ENCODE measurements at places on chromosomes 4 and X.
A peak's percentile ranks its signal among the peaks of the same experiment; 100 is the strongest.

- no peak overlapping the region for H3K27ac ChIP-seq
- no peaks in the 10 kb centered on the region for H3K4me1 ChIP-seq
- peaks cover 6% of the 10 kb centered on the region for H3K36me3 ChIP-seq
- DNase-seq: no peak
- H3K4me3 ChIP-seq: no peak overlapping the region
- no peaks in the 10 kb centered on the region for H3K27me3 ChIP-seq
Measured at GRCh38 chrX:48532161-48532560, 7.4 kb upstream of the TBC1D25 start.

GRCh38 chr4:57073559-57073958 lies 36.6 kb downstream of the IGFBP7 start:
- no peaks in the 10 kb centered on the region for H3K27me3 ChIP-seq
- no peak overlapping the region for H3K4me3 ChIP-seq
- peak overlapping the region; percentile 24 for H3K27ac ChIP-seq
- peaks cover 55% of the 10 kb centered on the region for H3K4me1 ChIP-seq
- H3K36me3 ChIP-seq: peaks cover 4% of the 10 kb centered on the region

GRCh38 chrX:40268188-40268520 lies 170.4 kb upstream of the BCOR start:
- H3K4me1 ChIP-seq: no peaks in the 10 kb centered on the region
- DNase-seq: no peak
- H3K4me3 ChIP-seq: no peak overlapping the region
- H3K27ac ChIP-seq: no peak overlapping the region
- H3K36me3 ChIP-seq: no peaks in the 10 kb centered on the region
- peaks cover 4% of the 10 kb centered on the region for H3K27me3 ChIP-seq

GRCh38 chr4:133102043-133102442 lies 47.1 kb upstream of the PCDH10 start:
- no peaks in the 10 kb centered on the region for H3K4me1 ChIP-seq
- H3K27ac ChIP-seq: no peak overlapping the region
- DNase-seq: no peak
- no peaks in the 10 kb centered on the region for H3K36me3 ChIP-seq
- no peak overlapping the region for H3K4me3 ChIP-seq

- H3K4me1 ChIP-seq: no peaks in the 10 kb centered on the region
- H3K4me3 ChIP-seq: no peak overlapping the region
- no peak overlapping the region for H3K27ac ChIP-seq
Measured at GRCh38 chr4:18441203-18441590, 419.6 kb upstream of the LCORL start.

DNA sequence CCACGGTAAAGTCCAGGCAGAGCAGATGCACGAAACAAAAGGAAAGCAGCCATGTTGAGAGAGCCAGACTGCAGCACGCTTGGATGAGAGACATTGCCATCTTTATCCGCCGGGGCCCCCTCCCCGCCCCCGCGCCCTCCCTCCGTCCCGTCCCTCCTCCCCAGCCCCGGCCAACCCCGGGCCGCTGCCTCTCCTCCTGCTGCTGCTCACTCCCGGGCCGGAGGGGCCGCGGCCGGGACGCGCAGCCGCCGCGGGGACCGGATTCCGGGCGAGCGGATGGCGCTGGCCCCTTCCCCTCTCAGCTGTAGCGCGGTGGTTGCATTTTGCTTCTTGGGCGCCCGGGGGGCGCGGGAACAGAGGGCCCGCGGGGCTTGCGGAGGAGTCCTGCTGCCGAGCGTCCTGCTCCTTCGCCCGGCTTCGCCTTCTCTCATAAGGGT lies 542 bp downstream of the RNF150 start:
- peak overlapping the region; percentile 79 for H3K4me3 ChIP-seq
- H3K36me3 ChIP-seq: no peaks in the 10 kb centered on the region
- no peaks in the 10 kb centered on the region for H3K27me3 ChIP-seq
- H3K4me1 ChIP-seq: peaks cover 7% of the 10 kb centered on the region
- DNase-seq: peak; percentile 76

DNA sequence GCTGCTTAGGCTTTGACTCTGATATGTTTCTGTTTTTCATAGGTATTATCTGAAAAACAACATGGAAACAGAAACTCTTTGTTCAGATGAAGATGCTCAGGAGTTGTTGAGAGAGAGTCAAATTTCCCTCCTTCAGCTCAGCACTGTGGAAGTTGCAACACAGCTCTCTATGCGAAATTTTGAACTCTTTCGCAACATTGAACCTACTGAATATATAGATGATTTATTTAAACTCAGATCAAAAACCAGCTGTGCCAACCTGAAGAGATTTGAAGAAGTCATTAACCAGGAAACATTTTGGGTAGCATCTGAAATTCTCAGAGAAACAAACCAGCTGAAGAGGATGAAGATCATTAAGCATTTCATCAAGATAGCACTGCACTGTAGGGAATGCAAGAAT lies 238.6 kb downstream of the RAPGEF2 start:
- no peak overlapping the region for H3K27ac ChIP-seq
- no peaks in the 10 kb centered on the region for H3K4me1 ChIP-seq
- peaks cover 14% of the 10 kb centered on the region for H3K36me3 ChIP-seq
- no peaks in the 10 kb centered on the region for H3K27me3 ChIP-seq
- no peak overlapping the region for H3K4me3 ChIP-seq

DNA sequence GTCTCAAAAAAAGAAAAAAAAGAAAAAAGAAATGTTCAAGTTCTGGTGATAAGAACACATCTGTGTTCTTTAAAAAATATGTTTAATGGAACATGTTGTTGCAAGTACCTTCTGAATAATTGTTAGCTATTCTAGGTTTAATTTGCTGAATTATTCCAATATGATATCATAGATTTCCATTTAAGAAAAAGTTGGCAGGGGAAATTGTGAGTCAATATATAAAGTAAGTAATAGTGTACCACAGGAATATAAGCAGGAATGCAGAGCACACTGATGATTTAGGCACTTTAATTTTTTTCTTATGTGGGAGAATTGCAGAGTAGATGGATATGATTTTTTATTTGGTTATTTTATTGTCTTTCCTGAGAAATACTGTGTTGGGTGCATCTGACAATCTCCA lies 190.7 kb downstream of the RPA4 start:
- DNase-seq: no peak
- H3K27me3 ChIP-seq: no peaks in the 10 kb centered on the region
- no peak overlapping the region for H3K27ac ChIP-seq
- no peaks in the 10 kb centered on the region for H3K4me1 ChIP-seq

DNA sequence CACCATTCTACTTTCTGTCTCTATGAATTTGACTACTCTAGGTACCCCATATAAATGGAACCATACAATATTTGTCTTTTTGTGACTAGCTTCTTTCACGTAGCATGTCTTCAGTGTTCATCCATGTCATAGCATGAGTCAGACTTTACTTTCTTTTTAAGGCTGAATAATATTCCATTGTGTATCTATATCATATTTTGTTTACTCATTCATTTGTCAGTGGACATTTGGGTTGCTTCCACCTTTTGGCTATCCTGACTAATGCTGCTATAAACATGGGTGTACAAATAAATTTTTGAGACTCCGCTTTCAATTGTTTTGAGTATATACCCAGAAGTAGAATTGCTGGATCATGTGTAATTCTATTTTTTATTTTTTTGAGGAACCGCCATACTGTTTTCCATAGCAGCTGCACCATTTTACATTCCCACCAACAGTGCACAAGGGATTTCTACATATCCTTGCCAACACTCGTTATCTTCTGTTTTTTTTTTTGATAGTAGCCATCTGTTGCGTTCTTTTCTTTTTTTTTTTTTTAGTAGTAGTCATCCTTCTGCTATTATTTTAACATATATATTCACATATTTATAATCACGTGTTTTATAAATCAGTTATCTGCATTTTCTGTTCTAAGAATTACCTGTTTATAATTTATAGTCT lies 158.0 kb upstream of the MED14 start:
- no peak overlapping the region for H3K27ac ChIP-seq
- no peak for DNase-seq
- H3K36me3 ChIP-seq: no peaks in the 10 kb centered on the region
- no peaks in the 10 kb centered on the region for H3K4me1 ChIP-seq
- H3K4me3 ChIP-seq: no peak overlapping the region

DNA sequence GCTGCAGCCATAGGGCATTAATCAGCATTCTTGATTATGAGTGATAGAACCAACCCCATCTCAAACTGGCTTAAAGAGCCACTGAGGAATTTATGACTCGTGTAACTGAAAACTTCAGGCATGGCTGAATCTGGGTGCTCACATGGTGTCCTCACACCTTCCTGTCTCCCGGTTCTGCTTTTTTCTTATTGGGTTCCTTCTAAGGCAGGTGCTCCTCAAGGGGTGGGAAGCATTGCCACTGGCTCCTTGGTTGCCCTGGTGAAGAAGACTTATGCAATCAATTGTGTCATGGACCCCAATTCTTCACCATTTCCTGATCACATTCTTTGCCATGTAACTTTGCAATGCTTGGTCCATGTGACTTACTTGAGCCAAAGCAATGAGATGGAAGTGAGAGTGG lies 4.3 kb upstream of the ZCCHC4 start:
- H3K27ac ChIP-seq: no peak overlapping the region
- DNase-seq: no peak
- no peaks in the 10 kb centered on the region for H3K4me1 ChIP-seq
- H3K36me3 ChIP-seq: no peaks in the 10 kb centered on the region
- H3K4me3 ChIP-seq: no peak overlapping the region

GRCh38 chrX:34382416-34382815 lies 250.3 kb upstream of the FAM47A start:
- no peaks in the 10 kb centered on the region for H3K4me1 ChIP-seq
- no peak overlapping the region for H3K27ac ChIP-seq
- DNase-seq: no peak
- H3K36me3 ChIP-seq: no peaks in the 10 kb centered on the region
- no peaks in the 10 kb centered on the region for H3K27me3 ChIP-seq
- no peak overlapping the region for H3K4me3 ChIP-seq

DNA sequence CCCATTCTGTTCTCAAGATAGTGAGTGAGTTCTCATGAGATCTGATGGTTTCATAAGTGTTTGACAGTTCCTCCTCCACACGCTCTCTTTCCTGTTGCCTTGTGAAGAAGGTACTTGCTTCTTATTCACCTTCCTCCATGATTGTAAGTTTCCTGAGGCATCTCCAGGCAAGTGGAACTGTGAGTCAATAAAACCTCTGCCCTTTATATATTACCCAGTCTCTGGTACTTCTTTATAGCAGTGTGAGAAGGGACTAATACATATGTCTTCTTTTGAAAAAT lies 58.4 kb downstream of the CFAP299 start:
- H3K36me3 ChIP-seq: no peaks in the 10 kb centered on the region
- no peak for DNase-seq
- H3K4me3 ChIP-seq: no peak overlapping the region

DNA sequence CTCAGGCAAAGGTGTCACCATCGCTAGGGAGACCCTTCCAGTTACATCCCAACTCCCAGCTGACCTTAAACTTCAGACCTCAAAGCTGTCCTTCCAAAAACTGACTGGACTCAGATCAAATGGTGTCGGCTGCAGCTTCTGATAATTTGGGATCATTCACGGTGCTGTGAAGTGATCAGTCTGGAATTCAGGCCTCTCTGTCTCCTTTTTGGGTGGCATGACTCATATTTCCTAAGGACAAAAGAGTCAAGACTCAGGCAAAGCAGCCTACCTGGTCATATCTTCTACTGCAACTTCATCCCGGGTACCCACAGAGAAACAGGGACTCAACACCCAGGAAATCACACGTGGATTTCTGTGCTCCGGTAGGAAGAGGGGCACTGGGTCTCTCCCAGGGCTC lies 87.6 kb downstream of the SORCS2 start:
- no peak overlapping the region for H3K4me3 ChIP-seq
- no peaks in the 10 kb centered on the region for H3K27me3 ChIP-seq
- H3K36me3 ChIP-seq: no peaks in the 10 kb centered on the region

DNA sequence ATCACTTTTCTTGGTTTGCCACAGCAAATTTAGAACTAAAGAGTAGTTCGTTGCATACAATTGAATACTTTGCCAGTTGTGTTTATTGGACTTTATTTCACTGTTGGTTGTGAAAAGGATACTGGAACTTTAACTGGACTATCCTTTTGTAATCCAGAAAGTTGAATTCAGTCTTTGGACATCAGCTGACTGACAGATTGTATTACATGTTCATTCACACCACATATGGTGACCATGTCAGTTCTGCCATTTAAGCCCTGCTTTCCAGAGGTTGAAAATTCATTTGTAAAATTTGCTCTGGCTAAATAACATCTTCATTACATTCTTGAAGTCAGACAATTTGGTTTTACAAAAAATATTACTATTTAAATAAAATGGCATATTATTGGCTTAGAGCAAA lies 251.7 kb downstream of the CAMK2D start:
- no peaks in the 10 kb centered on the region for H3K27me3 ChIP-seq
- H3K4me3 ChIP-seq: no peak overlapping the region
- no peak for DNase-seq
- H3K27ac ChIP-seq: no peak overlapping the region
- H3K36me3 ChIP-seq: peaks cover 7% of the 10 kb centered on the region
- no peaks in the 10 kb centered on the region for H3K4me1 ChIP-seq

GRCh38 chrX:68403038-68403437 lies 30.3 kb downstream of the OPHN1 start:
- H3K27ac ChIP-seq: no peak overlapping the region
- no peaks in the 10 kb centered on the region for H3K27me3 ChIP-seq
- no peak for DNase-seq

DNA sequence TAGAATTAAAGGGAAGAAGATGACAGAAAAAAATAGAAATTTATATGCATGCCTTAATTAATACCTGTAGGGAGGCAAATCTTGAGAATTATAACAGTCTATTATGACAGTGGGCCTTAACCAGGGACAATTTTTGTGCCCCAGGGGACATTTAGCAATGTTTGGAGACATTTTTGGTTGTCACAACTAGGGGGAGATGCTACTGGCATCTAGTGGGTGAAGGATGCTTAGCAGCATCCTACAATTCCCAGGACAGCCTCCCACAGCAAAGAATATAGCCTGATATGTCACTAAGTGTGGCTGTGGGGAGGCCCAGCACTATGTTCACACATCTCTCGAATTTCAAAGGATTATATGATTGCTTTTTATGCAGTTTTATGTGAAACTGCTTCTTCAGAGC lies 10.5 kb downstream of the GPR82 start:
- H3K27ac ChIP-seq: no peak overlapping the region
- H3K4me3 ChIP-seq: no peak overlapping the region
- peak; percentile 8 for DNase-seq
- H3K36me3 ChIP-seq: no peaks in the 10 kb centered on the region
- H3K27me3 ChIP-seq: no peaks in the 10 kb centered on the region

DNA sequence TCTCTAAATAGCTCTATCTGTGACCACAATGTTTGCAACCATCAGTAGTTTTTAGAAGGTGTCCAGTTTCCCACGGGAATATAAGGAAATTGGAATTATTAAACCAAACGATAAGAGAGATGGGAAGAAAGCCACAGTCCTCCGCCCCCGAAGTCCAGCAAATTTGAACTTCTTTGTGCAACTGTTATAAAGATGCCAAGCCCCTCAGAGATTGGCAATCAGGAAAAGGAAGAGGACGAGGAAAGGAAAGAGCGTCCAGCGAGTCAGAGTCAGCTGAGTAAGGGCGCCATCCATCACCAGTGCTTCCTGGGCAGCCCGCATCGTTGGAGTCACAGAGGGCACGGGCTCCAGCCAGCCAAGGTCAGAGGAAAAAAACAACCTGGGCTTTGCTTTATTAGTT lies 35.7 kb downstream of the LDB2 start:
- DNase-seq: peak; percentile 70
- no peaks in the 10 kb centered on the region for H3K27me3 ChIP-seq
- H3K4me1 ChIP-seq: no peaks in the 10 kb centered on the region
- no peak overlapping the region for H3K4me3 ChIP-seq

All from kidney (tissue), 22 donors.